ENCODE measurements at places on chromosomes 13 and 19.
A peak's percentile ranks its signal among the peaks of the same experiment; 100 is the strongest.

- DNase-seq, result peak; percentile 54
Observed at GRCh38 chr19:40143612-40144011, 47.6 kb upstream of the MAP3K10 start.

DNA sequence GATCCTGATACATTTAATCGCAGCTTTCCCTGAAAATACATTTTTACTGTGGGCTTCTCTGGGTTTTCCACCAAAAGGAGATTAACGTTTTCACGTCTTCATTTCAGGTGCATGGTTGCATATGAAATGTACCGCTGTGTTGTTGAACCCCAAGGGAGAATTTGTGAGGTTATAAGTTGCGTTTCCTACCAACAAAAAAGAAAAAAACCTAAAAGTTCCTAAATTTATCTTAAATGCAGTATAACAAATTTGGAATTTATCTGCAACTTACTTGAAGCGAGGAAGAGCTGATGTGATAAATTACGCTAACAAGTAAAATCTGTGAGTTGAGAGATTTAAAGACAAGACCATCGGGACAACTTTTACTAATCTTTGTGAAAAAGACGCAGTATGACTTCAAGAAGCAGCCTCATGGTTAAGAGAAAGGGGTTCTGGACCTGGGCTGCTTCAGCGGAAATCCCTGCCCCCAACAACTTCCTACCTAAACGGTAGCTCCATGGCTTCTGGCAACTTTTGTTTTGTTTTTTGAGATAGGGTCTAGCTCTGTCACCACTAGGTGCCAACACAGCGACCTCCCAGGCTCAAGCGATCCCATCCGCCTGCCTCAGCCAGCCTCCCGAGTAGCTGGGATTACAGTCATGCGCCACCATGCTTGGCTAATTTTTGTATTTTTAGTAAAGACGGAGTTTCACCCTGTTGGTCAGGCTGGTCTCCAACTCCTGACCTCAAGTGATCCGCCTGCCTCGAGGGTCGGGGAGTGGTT lies 958 bp upstream of the OBI1 start:
- DNase-seq, result peak; percentile 16

- no peak for DNase-seq
Observed at GRCh38 chr13:45436332-45436731, 18.2 kb upstream of the SLC25A30 start.

DNA sequence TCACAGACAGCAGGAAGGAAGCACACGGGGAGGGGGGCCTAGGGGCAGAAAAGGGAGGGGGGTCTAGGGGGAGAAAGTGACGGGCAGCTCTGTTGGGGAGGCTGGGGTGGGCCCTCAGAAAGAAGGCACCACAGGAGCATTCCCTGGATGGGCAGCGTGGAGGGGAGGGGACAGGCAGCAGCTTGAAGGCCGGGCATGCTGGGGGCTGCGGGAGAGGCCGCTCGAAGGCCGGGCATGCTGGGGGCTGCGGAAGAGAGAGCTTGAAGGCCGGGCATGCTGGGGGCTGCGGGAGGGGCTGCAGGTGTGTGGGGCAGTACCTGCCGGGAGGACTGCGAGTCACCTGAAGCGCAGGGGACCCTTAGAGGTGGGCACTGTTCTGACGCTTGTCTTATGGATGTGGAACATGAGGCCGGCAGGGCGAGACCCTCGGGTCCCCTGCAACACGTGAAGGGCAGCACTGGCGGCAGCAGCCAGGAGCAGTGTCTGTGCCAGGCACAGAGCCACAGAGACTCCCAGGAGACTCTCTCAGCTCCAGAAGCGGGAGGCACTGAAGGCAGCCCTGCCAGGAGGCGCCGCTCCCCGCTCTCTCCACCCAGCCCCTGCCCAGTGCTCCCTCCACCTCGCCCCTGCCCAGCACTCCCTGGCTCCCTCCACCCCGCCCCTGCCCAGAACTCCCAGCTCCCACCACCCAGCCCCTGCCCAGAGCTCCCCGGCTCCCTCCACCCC lies 13.3 kb downstream of the ZNF787 start:
- DNase-seq, result no peak

- DNase-seq, result no peak
Observed at GRCh38 chr19:11479898-11480714, 740 bp downstream of the ELAVL3 start.

- DNase-seq, result peak; percentile 25
Observed at GRCh38 chr19:57282011-57282643, 1.8 kb downstream of the ZNF460 start.

GRCh38 chr13:73939071-73939380 lies 195.2 kb downstream of the KLF12 start:
- DNase-seq, result no peak

DNA sequence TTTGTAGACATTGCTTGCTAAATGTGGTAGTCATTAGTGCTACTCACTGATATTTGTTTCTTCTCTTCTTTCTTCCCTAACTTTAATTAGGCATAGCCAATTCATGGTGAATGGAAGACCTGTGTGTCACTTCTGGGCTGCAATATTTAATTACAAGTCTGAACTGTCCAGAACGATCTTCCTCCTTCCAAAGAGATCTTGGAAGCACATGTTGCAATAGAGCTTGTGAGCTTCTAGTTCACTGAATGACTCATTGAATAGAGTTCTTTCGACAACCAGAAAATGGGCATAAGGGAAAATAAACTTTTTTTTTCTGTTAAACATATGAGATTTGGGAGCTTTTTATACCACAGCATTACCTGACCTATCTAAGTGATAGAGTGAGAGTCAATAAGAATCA lies 1264.6 kb downstream of the PCDH9 start:
- no peak for DNase-seq

GRCh38 chr19:56934438-56935090 lies 94.0 kb upstream of the PEG3 start:
- DNase-seq, result no peak

DNA sequence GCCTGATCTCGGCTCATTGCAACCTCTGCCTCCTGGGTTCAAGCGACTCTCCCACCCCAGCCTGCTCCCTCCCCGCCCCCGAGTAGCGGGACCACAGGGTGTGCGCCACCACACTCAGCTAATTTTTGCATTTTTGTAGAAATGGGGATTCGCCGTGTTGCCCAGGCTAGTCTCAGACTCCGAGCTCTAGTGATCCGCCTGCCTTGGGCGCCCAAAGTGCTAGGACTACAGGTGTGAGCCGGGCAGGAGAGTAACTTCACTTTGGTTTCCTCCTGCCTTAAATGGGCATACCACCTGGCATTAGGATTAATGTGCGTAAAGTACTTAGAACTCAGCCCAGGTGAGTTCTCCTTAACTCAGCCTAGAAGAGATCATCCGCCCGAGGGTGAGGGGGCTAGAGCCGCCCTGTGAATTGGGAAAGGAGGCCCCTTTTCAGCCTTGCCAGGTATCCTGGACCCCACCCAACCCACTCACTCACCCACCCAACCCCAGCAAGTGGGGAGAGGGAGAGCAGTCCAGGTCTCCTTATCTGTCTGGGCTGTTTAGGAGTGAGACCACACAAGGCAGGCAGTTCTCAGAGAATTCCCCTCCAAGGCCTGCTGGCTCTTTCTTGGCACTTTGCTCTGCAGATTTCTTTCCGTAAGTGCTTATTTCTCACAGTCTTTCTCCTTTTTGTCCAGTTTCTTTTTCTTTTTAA lies 1.2 kb upstream of the ZFP36 start:
- DNase-seq, result no peak

DNA sequence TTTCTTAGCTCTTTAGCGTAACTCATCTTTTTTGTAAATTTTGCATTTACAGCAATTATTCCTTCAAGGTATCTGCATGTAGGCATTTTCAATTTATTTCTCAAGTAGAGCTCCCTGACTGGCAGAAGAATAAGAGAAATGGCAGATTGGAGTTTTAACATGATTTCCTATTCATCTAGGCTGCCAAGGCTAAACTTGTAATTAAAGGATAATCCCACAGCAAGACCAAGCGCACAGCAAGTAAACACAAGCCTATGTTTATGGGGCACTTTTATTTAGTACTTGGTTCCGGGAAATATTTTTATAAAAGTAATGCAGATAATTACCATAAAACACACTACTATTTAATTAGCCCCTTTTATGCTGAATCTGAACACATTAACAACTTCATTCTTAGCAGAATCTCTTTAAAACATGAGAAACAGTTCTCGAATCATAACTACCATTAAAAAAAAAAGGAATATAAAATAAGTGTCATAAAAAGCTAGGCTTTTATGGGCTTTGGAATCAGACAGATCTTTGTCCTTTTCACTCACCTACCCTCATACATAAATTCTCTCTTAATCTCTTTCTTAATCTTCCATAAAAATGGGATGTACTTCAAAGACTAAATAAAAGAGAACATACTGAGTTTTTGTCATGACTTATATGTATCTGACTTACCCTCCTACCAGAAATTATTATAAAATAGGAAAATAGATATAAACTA lies 961.6 kb upstream of the MIR17HG start:
- no peak for DNase-seq

GRCh38 chr19:18719541-18719940 lies 36.1 kb downstream of the CRTC1 start:
- no peak for DNase-seq

DNA sequence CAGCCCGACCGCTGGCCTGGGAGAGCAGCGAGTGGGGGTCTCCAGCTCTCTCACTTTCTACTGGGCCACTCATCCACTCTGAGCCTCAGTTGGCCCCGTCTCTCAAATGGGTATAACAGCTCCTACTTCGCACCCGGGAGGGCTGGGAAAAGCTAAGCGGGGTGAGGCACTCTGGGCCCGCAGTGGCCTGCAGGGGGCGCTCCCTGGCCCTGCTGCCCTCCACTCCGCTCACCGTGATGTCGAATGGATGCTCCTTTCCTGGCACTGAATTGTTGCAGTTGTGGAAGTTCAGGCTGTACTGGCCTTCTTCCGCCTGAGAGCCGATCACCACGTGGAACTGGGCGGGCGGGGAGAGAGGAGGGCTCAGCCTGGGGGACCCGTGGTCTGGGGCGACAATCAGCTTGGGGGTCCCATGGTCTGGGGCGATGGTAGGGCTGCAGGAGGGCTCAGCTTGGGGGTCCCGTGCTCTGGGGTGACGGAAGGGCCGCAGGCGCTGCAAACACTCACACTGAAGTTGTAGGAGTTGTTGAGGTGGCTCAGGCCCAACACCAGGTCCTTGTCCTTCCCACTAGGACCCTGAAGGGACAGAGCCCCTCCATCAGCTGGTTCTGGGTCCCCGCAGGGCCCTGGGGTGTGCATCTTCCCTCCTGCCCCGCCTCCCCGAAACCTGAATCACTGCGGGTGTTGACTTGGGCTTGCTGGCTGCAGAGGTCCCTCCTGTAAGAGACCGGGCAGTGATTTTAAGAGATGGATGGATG lies 3.9 kb downstream of the GPR108 start:
- no peak for DNase-seq

- no peak for DNase-seq
Observed at GRCh38 chr13:42398533-42398932, 126.6 kb downstream of the AKAP11 start.

- DNase-seq, result no peak
Observed at GRCh38 chr13:26941345-26942174, 181.0 kb upstream of the GPR12 start.

DNA sequence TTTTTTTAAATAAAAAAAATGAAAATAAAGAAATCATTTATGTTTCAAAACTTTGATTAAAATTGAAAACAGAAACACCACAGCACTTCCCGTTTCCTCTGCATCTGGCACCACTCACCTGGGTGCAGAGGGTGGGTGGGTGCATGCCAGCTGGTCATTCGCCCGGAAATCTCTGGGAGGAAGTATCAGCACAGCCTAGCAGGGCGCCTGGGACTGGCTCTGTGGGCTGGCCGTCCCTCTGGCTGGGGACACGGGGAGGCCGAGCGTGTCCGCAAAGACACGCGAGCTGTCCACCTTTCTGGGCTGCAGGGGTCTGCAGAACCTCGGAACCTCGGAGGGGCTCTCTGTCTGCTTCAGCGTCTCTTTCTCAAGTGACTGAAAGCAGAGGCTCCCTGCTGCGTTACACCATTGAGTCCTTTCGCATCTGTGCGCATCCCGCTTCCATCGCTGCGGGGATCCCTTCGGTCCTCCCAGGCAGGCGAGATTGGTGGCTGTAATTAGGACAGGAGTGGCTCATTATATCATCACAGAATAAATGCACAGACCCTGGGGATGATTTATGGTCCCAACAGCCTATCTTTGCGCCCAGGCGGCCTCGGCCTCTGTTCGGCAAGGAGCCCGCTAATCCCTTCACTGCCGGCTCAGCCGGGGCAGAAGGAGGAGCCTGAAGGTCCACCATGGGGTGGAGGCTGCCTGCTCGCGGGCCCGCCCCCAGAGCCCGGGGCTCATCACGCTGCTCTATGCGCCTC lies 17.2 kb downstream of the CRTC1 start:
- DNase-seq, result peak; percentile 63

Data from stimulated activated CD4-positive, alpha-beta T cell treated with anti-CD3 and anti-CD28 coated beads, Interleukin-1b, Interleukin-23, amount 100 ng/mL, for 48 hours (primary cell).